ENCODE measurements at places on chromosomes 7 and 10.
A peak's percentile ranks its signal among the peaks of the same experiment; 100 is the strongest.

GRCh38 chr7:42833411-42833810, 78.5 kb downstream of the C7orf25 start:
- DNase-seq, result no peak

GRCh38 chr7:157519246-157519645, 182.4 kb downstream of the DNAJB6 start:
- DNase-seq, result no peak

DNA sequence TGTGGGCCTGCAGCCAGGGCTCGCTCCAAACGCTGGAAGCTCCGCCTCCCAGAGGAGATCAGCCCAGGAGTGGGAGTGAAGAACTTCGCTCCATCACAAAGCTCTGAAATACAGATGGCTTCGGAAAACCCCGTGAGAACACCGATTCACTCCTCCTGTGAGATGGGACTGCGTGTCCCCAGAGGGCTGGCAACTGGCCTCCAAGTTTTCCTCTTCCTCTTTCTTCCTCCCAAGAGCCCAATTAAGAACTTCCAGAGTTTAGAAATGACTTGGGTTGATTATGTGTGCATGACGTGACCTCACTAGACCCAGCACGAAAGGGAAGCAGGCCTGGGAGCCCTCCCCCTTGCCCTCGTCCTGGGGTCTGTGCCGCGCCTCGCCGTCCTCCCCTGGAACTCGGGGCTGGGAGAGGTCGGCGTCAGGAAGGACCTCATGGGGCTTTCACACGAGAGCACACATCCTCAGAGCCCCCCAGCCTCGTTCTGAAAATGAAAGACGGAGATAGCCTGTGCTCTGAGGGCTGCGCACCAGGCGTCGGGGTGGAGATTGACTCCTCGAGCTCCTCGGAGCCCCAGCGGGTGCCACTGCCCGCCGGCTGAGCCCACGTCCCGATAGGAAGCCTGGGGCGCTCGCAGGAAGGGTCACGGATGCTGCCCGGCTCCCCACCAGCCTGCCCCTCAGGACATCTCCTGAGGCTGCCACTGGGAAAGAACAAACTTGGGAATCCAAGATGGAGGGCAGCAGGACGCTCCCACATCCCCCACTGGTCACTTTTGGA, 37.8 kb downstream of the PTPRN2 start:
- no peak for DNase-seq

- peak; percentile 88 for DNase-seq
Observed at GRCh38 chr10:104350127-104350635, 3.5 kb upstream of the CFAP58 start.

DNA sequence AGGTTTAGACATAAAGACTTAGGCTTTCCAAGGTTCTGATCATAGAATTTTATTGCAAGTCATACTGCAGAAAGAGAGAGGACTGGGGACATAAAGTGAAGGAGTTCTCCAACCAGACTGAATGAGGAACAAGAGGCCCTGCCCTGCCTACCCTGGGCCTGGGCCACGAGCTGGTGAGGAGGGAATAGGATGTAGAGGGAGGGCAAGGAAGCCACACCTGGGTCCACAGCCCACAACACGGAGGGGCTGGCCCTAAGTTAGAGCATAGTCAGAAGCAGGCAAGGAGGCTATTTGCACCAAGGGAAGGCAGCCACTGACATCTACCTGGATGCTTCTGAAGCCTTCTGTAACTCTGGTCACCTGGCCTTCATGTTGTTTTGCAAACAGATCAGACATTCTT, 82.2 kb upstream of the CXCL12 start:
- no peak for DNase-seq

DNA sequence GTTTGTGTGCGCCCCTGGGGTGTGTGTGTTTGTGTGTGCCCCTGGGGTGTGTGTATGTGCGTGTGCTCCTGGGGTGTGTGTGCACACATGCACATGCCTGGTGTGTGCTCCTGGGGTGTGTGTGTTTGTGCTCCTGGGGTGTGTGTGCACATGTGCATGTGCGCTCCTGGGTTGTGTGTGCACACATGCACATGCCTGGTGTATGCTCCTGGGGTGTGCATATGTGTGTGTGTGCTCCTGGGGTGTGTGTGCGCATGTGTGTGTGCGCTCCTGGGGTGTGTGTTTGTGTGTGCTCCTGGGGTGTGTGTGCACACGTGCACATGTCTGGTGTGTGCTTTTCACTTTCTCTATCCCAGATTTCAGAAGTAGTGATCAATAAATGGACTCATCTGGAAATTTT, 321.0 kb downstream of the WDR37 start:
- no peak for DNase-seq

GRCh38 chr7:40331915-40332314, 197.1 kb downstream of the SUGCT start:
- no peak for DNase-seq

GRCh38 chr7:100687261-100687660, 6.8 kb downstream of the GIGYF1 start:
- no peak for DNase-seq

DNA sequence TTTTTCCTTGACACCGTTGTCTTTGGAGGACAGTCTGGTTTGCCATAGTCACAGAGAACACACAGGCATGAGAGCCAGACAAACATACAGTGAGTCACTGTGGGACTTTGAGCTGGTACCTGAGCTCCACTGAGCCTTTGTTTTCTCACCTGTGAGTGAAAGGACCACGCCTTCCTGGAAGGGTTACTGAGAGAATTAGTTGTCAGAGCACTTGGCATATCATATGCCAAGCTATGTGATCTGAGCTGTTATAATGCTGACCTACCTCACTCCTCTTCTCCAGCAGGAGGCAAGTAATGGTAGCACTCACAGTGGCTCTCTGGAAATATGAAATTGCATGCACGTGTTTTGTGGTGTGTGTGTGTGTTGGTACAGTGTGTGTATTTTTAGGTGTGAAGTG, 59.7 kb downstream of the CXCL12 start:
- no peak for DNase-seq

DNA sequence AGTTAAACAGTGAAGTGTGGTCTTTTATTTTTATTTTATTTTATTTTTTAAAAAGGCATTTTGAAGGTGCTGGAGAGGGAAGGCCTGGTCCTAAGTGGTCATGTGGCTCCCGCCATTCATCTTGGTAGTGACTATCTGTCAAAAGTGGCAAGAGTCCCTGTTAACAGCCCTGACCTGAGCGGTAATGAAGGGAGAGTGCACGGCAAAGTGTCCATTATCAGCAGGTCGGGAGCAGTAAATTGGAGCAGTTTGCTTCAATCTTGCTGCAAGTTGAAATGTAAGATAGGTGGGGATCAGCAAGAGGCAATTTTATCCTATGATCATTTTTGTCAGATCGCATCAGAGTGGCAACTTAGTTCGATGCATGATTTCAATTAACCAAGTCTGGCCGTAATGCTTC, 227.4 kb upstream of the SP4 start:
- no peak for DNase-seq

GRCh38 chr7:560966-561630, 41.5 kb upstream of the PDGFA start:
- no peak for DNase-seq

GRCh38 chr10:60467202-60467546, 77.5 kb upstream of the ANK3 start:
- no peak for DNase-seq

GRCh38 chr7:90853205-90853604, 257.1 kb downstream of the CDK14 start:
- no peak for DNase-seq

- no peak for DNase-seq
Observed at GRCh38 chr10:46554166-46554781, 2.2 kb downstream of the GPRIN2 start.

Data from hematopoietic multipotent progenitor cell (in vitro differentiated cells).